ENCODE measurements at places on chromosomes 3 and 15.
A peak's percentile ranks its signal among the peaks of the same experiment; 100 is the strongest.

GRCh38 chr15:74304431-74304830 is 63.0 kb downstream of the CYP11A1 start:
- H3K27ac ChIP-seq, result no peak overlapping the region
- no peaks in the 10 kb centered on the region for H3K36me3 ChIP-seq
- no peak for DNase-seq

- H3K4me3 ChIP-seq, result no peak overlapping the region
- peaks cover 4% of the 10 kb centered on the region for H3K27me3 ChIP-seq
- peaks cover 15% of the 10 kb centered on the region for H3K4me1 ChIP-seq
- no peak overlapping the region for H3K27ac ChIP-seq
- DNase-seq, result no peak
- H3K36me3 ChIP-seq, result no peaks in the 10 kb centered on the region
These were observed 60.8 kb downstream of the TM4SF4 start for GRCh38 chr3:149535333-149535685.

DNA sequence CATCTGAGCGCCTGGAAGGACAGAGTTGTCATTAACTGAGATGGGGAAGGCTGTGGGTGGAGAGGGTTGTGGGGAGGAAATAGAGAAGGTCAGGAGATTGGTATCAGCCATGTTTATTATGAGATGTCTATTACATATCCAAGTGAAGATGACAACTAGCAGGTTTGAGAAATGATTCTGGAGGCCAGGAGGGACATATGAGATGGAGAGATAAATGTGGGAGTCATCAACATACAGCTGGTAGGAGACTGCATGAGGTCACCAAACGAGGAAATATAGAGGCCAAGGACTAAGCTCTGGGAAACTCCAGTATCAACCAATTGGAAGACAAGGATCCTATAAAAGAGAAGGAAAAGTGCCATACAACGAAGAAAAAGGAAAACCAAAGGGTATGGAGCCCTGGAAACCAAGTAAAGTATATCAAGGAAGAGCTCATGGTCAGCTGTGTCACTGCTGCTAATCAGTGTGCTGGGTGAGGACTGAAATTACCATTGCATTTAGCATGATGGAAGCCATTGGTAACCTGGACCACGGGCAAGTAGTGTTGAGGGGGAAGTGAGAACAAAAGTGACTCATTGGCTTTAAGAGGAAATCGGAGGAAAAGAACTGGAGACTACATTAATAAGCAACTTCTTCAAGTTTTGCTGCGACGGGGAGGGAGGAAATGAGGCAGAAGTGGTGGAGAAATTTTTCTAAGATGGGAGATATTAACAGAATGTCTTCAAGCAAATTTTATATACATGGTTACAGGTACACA is 14.0 kb upstream of the UACA start:
- no peak overlapping the region for H3K4me3 ChIP-seq
- H3K27ac ChIP-seq, result no peak overlapping the region
- H3K27me3 ChIP-seq, result peaks cover 5% of the 10 kb centered on the region
- no peaks in the 10 kb centered on the region for H3K36me3 ChIP-seq
- no peaks in the 10 kb centered on the region for H3K4me1 ChIP-seq
- DNase-seq, result no peak

DNA sequence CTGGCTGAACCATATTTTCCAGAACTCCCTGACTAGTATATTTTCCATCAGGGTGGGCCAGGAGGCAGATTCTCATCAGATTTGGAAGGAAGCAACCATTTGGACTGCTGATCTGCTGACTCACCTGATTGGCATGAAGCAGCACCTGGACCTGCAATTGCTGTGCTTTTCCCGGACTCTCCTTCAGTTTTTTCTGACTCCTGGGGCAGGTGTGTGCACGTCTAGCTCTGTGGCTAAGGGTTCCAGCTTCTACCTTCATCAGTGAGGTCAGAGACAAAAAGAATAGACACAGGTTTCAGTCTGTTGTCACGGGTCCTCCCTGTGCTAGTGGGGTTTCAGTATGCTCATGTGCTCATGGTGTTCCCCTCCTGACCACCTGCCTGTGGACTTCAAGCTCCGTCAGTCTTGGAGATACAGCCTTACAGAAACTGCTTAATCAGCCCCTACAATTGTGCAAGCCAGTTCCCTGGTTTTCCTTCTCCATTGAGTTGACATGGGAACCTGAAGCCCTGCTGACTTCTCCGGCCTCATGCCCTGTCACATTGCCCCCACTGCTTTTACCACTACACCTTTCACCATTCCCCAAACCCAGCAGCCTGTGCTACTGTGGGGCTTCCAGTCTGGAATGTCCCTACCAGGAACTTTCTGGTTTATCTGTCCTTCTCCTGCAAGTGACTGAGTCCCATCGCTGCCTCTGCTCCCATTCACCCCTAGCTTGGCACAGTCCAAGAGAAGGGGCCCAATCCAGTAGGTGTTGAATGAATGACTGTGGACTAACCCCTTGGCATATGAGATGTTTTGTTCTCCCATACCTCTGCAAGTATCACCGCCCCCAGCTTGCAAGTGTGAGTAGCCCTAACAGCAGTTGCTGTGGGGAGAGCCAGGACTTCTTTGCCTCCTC is 31.7 kb downstream of the HMCES start:
- no peak overlapping the region for H3K4me3 ChIP-seq
- peaks cover 5% of the 10 kb centered on the region for H3K36me3 ChIP-seq
- H3K27me3 ChIP-seq, result no peaks in the 10 kb centered on the region
- H3K4me1 ChIP-seq, result peaks cover 32% of the 10 kb centered on the region
- no peak for DNase-seq

- no peak overlapping the region for H3K27ac ChIP-seq
- H3K4me1 ChIP-seq, result no peaks in the 10 kb centered on the region
- DNase-seq, result no peak
- H3K4me3 ChIP-seq, result no peak overlapping the region
- H3K36me3 ChIP-seq, result no peaks in the 10 kb centered on the region
These were observed 283.7 kb upstream of the GBE1 start for GRCh38 chr3:82044930-82045705.

DNA sequence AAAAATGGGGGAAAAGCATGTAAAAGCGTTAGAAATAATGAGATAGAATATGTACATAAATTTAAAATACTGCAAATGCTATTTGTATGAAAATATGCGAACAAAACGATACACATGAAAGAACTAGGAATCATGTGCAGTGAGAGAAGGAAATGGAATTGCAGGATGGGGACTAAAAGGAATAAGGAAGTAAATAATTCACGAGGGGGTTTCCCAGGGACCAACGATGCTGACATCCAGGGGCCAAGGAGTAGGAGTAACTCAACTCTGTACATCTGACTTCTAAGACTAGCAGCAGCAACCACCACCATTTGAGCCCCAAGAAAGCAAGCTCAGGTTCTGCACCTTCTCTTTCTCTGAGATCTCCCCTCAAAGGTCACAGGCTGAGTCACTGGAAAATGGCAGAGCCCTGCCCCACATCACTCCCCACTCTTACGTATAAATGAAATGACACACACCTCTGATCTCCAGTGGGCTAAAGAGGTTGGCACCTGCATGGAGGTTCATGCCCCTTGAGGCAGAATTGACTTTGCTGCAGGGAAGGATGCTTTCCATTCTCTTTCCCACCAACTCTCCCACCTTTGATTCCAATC is 100.0 kb upstream of the DLG1 start:
- no peak for DNase-seq
- no peaks in the 10 kb centered on the region for H3K4me1 ChIP-seq
- H3K27me3 ChIP-seq, result peaks cover 10% of the 10 kb centered on the region
- no peak overlapping the region for H3K4me3 ChIP-seq
- no peaks in the 10 kb centered on the region for H3K36me3 ChIP-seq

DNA sequence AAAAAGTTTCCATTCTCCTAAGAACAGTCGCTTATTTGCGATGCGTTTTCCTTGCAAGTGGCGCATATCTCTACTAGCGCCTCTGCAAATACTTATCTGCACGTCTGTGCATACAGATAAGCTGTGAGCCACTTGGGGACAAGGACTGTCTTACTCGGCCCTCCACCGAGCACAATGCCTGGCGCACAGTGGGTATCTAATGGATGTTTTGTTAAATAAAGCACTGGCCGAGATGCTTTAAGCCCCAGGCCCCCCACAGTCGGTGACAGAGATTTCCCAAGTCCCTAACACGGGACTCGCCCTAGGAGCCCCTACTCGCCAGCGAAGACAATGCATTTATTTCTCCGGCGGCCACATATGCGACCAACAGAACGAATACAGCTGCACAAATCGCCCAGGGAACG is 503 bp downstream of the HLTF start:
- no peak for DNase-seq
- H3K36me3 ChIP-seq, result peaks cover 6% of the 10 kb centered on the region
- H3K4me3 ChIP-seq, result peak overlapping the region; percentile 99
- H3K4me1 ChIP-seq, result peaks cover 15% of the 10 kb centered on the region

- H3K36me3 ChIP-seq, result no peaks in the 10 kb centered on the region
- no peak overlapping the region for H3K4me3 ChIP-seq
- no peak for DNase-seq
These were observed 68.2 kb upstream of the SNRK start for GRCh38 chr3:43218156-43218555.
